ENCODE measurements at places on chromosomes 12 and 14.

DNA sequence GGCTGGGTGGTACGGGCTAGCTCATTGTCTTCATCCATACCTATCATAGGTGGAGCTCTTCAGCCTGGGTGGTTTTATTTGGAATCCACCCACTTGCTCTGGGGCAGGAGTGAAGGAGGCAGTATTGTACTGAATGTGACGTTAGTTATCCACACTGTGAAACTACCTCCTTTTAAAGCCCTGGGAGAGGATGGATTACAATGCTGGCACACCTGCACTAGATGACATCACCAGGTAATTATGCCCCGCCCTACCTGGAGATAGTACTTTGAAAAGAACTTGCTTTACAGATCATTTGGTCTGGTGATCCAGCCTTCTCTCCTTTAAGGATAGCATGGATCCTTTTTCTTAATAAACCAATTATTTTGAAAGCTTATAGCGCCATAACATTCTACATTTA lies 78.0 kb downstream of the B4GALNT3 start:
- DNase-seq, result no peak

DNA sequence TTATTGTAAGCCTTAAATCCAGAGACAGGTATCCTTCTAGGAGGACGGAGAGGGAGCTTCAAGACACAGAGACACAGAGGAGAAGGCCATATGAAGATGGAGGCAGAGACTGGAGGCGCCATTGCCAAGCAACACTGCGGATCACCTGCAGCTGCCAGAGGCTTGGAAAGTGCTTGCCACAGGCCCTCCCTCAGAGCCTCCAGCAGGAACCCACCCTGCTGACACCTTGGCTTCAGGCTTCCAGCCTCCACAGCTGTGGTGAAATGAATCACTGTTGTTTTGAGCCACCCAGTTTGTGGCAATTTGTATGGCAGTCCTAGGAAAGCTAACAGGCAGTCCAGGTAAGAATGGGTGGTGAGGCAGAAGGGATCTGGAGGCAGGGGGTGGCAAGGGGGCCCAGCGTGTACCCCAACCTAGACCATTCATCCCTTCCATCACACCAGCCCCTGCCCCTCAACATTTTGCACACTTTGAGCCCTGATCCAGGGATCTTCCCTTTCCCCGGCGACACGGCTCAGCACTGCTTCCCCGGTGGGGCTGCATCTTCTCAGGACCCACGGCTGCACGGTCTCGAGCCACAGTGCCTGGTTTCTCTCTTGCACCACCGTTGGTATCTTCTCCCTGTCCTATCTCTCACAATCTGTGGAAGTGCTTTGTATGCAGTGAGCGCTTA lies 22.3 kb upstream of the BCDIN3D start:
- DNase-seq, result no peak

GRCh38 chr12:27206801-27207502 lies 37.1 kb upstream of the STK38L start:
- no peak for DNase-seq

- DNase-seq, result no peak
These were observed 243.0 kb upstream of the PDE3A start for GRCh38 chr12:20125276-20125798.

GRCh38 chr14:79089576-79089975 lies 919.4 kb downstream of the NRXN3 start:
- no peak for DNase-seq

- DNase-seq, result no peak
These were observed 311.2 kb downstream of the CACNA1C start for GRCh38 chr12:2363836-2364609.

DNA sequence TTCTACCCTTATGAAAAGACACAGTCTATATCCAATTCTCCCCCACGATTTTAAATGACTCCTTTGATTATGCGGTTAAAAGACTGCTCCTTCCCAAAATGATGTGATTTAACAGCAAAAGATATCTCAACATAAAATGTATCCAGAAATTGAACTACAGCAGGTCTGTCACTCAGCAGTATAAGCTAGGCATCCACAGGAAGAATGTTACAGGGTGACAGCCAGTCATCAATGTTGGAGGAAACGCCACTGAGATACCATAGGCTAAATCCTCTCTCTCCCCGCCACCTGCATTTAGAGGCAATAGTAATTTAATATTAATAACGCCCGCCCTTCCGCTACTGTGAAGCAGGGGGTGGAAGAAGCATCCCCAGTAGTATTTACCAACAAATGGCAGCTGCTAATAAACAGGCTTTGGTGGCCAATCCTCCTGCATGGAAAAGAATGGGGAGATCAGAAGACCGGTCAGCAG lies 613 bp downstream of the RECQL start:
- peak; percentile 2 for DNase-seq

DNA sequence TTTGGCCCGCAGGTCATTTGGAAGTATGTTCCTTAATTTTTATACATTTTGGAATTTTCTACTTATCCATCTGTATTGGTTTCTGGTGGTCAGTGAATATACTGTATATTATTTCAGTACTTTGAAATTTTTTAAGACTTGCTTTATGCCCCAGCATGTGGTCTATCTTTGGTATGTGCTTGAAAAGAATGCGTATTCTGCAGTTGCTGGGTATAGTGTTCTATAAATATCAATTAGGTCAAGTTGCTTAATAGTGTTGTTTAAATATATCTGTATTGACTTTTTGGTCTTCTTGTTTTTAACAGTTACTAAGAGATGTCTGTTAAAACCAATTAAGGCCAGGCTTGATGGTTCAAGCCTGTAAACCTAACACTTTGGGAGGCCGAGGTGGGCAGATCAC lies 21.7 kb upstream of the SIX1 start:
- DNase-seq, result no peak

- DNase-seq, result no peak
These were observed 4.3 kb downstream of the HHIPL1 start for GRCh38 chr14:99649219-99649618.

DNA sequence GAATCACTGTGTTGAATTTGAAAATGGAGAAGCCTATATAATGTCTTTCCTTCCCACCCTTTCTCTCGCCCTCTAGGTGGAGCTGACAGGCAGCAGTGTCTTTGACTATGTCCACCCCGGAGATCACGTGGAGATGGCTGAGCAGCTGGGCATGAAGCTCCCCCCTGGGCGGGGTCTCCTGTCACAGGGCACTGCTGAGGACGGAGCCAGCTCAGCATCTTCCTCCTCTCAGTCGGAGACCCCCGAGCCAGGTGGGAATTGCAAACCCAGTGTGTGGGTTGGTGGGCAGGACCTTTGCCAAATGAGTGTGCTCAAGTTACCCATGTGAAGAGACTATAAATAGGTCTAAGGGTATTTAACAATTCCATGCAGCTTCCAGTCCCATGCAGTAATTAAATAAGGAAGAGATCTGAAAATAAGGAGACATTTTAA lies 274.7 kb downstream of the EGLN3 start:
- no peak for DNase-seq

GRCh38 chr12:65999564-66000280 lies 130.8 kb downstream of the LLPH start:
- no peak for DNase-seq

DNA sequence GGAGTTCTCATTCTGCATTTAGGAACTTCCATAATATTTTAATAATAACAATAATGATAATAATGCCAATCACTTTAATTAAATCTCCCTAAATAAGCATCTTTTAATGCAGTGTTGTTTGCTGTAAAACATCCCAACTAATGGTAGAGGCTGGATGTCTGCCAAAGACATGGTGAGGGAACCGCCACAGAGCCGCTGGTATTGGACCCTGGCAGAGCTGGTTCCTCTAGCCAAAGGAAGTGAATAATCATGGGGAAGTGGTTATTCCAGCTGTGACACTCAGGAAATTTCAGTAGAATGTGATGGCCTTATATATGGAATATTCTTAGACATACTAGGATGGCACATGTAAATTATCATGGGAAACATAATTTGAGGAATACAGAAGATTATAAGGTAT lies 483.3 kb downstream of the ZFP36L1 start:
- DNase-seq, result no peak

- DNase-seq, result no peak
These were observed 5.0 kb downstream of the SLC39A5 start for GRCh38 chr12:56234746-56235436.

GRCh38 chr12:130205495-130205894 lies 43.2 kb downstream of the FZD10 start:
- DNase-seq, result no peak

DNA sequence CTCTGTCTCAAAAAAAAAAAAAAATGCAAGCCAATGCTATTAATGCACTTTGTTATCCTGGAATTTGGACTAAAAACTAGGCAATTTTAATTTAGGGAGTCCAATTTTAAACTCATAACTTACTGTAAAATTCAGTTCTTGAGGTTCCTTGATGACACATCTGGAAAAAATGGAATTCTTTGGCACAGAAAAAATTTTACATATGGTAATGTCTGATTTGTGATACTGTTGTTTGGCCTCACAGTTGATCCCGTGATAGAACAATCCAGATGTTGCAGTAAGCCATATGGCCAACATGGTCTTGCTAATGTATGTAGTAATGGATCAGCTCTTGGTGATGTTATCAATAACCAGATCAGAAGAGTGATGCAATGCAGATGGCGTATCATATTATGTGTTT lies 1089.8 kb downstream of the FLRT2 start:
- DNase-seq, result no peak

GRCh38 chr12:69509904-69510827 lies 40.0 kb downstream of the FRS2 start:
- DNase-seq, result no peak

DNA sequence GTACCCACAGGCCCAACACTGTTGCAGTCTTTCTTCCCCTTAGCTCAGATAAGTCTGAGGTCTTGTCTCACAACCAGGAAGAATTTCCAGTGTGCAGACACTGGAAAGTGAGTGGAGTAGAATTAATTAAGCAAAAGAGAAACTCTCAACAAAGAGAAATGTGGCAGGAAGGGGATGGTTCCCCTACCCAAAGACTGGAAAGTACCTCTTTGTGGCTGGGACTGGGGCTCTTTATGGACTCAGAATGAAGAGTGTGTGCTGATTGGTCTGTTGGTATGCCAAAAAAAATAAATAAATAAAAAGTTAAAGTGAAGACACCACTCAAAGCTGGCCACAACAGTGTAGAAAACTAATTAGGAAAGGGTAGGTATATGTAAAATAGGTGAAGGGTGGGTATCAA lies 26.4 kb downstream of the GLIPR1L1 start:
- DNase-seq, result peak; percentile 3

- DNase-seq, result peak; percentile 7
These were observed 15.0 kb upstream of the FOXG1 start for GRCh38 chr14:28751467-28752058.

- DNase-seq, result no peak
These were observed 15.1 kb downstream of the APPL2 start for GRCh38 chr12:105220929-105221290.

DNA sequence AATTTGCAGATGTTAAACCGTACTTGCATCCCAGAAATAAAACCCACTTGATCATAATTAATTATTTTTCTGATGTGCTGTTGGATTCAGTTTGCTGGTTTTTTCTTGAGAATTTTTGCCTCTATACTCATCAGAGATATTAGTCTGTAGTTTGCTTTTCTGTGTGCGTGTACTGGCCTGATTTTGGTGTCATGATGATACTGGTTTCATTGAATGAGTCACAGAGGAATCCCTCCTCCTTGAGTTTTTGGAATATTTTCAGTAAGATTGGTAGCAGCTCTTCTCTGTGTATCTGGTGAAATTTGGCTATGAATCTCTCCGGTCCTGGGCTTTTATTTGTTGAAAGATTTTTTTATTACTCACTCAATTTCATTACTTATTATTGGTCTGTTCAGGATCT lies 100.4 kb upstream of the PMCH start:
- no peak for DNase-seq

DNA sequence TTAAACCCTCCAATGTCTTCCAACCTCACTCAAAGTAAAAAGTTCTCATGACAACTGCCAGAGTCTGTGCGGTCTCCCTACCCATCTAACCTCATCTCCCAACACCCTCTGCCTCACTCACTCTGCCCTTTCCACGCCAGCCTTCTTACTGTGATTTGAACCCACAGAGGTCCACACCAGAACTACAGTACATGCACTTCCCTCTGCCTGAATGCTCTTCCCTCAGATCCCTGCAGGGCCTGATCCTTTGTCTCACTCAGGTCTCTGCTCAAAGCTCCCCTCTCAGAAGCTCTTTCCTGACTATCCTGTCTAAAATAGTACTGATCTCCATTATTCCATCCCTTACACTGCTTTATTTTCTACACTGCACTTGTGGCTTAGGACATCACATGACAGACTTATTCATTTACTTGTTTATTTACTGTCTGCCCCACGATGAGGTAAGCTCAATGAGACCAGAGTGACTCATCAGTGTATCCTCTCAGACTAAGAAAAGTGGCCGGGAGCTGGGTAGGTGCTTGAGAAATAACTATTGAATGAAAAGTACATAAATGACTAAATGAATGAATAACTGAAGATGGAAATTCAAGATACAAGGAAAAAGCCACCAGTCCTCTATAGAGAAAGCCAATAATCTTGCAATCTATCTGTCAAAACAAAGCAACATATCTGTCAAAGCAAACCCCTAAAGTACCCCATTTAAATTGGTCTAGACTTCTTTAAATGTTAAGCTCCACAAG lies 17.1 kb downstream of the POMT2 start:
- no peak for DNase-seq

GRCh38 chr14:35594616-35595015 lies 60.7 kb downstream of the INSM2 start:
- no peak for DNase-seq

- DNase-seq, result no peak
These were observed 22.5 kb downstream of the SYNE2 start for GRCh38 chr14:63875311-63875710.

DNA sequence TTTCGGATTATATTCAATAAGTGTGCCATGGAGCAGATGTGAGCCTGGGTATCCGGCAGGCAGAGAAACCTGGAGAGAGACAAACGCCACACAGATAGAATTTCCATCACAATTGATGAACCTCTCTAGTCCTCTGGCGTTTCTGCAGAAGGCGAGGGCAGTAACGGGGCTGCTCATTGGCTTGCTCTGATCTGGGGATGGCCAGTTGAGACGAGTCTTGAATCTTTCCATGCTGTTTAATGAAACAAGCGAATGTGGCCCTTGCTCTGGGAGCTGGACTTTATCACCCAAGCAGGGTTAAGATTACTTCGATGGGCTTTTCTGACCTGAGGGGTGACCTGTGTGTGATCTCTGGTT lies 42.4 kb upstream of the CLMN start:
- no peak for DNase-seq

GRCh38 chr14:64675312-64675711 lies 28.9 kb upstream of the PLEKHG3 start:
- DNase-seq, result no peak

GRCh38 chr12:84542289-84542688 lies 370.3 kb downstream of the SLC6A15 start:
- no peak for DNase-seq

DNA sequence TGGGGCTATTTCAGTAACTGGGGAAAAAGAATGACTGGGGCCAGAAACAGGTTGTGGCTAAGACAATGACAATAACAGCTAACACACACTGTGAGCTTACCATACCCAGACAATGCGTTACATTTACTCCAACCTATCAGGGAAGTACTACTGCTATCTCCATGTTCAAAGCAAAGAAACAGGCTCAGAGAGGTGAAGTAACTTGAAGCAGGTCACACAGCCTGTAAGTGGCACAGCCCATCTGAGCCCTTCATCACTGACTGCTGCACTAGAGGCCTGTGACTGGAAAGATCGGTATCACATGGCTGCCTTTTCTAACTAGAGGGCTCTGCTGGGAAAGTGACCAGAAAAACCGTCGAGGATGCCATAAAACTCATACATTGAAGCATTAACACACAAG lies 7.9 kb downstream of the GCN1 start:
- no peak for DNase-seq

- no peak for DNase-seq
These were observed 188.6 kb downstream of the KCNA5 start for GRCh38 chr12:5232291-5232690.

Measured in GM12878 (cell line).